ENCODE measurements at places on chromosomes 4 and X.
A peak's percentile ranks its signal among the peaks of the same experiment; 100 is the strongest.

GRCh38 chrX:150587585-150588503, 19.4 kb downstream of the MTM1 start:
- peak; percentile 30 for DNase-seq

- no peak for DNase-seq
Observed at GRCh38 chr4:99002279-99002678, 6.8 kb downstream of the METAP1 start.

DNA sequence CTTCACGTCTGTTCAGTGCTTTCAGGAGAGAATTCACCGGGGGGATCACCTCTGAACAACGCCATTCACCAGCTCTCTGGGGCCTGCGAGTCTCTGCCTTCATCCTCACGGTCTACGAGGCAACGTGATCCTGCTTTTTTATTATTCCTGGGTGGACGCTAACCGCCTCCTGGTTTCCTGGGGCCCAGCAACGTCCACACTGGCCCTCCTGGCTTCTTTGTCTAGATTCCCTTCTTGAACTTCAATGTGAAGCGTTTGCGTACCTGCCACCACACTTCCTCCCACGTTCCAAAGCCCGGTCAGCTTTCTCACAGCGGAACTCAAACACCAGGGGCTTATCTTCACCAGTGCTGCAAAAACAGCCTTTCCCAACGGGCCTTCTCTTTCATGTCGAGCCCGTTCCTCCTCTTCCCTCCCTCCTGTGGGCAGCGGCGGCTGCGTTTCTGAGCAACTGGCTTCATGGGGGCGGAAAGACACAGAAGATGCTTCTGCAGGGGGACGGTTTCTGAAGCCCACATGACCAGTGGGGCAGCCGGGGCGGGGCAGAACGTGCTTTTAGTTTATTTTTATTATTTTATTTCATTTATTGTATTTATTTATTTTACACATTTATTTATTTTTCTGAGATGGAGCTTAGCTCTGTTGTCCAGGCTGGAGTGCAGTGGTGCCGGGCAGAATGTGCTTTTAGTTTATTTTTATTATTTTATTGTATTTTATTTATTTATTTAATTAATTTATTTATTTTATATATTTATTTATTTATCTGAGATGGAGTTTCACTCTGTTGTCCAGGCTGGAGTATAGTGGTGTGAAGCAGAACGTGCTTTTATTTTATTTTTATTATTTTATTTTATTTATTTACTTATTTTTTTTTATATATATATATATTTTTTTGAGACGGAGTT, 64.6 kb downstream of the CRLF2 start:
- DNase-seq = no peak

DNA sequence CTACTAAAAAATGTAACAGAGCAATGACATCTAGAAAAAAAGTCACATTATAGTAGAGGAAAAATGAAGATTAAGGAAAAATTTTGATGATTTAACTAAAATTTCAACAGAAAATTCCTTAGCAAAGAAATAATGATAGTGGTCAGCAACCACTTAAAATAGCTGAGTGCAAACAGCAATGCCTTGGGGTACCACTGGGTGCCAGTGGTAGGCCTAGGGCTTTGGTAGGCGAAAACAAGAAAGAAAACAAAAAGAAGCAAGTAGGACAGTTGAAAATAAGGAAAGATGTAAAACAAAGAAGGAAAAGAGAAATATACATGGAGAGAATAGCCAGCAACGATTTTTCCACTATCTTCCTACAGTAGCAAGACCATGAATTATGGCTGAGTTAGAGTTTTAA, 313.5 kb upstream of the IRS4 start:
- DNase-seq = no peak

DNA sequence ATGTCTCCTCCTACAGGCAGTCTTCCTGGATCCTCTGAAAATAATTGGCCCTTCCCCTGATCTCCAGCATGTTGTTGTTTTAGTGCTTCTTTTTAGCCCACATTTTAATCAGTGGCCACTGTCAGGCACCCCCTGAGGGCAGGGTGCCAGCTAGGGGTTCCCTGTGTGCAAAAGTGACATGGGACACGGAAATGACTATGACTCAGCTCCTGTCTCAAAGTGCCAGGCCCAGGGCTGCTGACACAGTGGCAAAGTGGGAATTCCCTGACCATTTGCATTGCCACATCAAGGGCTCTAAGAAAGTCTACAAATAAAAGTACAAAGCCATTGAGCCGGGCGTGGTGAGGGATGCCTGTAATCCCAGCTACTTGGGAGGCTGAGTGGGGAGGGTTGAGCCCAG, 24.8 kb downstream of the HMX1 start:
- no peak for DNase-seq

- no peak for DNase-seq
Observed at GRCh38 chrX:98357146-98357545, 1473.4 kb downstream of the RPA4 start.

DNA sequence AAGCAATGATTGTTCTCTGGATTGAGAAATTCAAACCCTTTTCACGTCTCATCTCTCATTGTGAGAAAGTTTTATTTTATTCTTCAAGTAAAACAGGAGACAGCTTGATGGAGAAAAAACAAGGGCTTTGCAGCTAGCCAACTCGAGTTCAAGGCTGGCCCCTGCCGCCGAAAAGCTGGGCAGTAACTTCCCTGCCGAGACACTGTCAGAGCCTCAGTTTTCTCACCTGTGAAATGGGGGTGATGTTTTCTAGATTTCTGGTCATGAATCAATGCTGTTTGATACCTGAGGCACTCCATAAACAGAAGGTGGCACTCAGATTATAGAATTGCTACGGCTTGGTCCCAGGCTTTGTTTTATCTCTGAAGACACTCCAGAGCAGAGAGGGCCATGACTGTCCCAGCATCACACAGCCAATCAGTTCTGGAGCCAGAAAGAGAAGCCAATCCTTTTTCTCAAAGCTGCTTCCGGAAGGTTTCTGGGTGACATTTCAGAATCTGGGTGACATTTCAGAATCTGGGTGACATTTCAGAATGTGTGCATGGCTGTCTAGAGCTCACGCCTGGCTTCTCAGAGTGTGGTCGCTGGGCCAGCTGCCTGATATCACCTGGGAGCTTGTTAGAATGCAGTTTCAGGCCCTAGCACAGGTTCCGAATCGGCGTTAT, 33.2 kb downstream of the HMX1 start:
- no peak for DNase-seq

DNA sequence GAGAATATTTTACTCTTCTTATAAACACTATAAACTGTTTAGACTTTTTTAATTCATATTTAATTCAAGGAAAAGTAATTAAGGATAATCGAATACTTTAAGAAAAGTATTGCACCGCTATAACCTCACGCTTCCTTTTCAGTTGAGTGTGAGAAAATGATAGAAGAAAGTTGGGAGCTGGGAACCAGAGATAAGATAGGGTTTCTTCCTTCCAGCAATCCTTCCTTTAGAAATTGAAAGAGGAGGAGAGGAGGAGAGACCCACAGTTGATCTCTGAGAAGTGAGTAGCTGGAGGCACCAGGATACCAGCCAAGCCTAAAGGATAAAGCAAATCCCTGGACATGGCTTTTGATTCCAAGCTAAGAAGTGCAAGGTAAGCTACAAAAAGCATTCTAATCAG, 242.3 kb upstream of the NOCT start:
- DNase-seq = no peak

GRCh38 chr4:11427121-11427996, 1.3 kb downstream of the HS3ST1 start:
- no peak for DNase-seq

DNA sequence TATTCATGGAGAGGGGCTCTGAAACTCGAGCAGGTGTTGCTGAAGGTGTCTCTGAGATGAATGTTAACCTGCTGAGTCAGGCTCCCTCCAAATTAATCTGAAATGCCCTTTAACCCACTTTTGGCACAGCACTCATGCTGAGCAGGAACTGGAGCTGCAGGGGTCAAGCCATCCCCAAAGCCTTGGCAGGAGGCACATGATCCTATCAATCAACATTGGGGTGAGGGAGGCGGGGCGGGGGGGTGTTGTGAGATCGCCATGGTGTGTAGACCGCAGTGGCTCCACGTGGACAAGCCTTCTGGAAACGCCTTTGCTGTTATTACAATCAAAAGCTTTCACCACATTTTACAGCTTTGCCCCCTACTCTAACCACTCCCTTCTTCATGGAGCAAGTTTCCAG, 16.5 kb downstream of the ENPP6 start:
- DNase-seq = no peak

All from central memory CD4-positive, alpha-beta T cell (primary cell).